Fibroblast of skin of back (primary cell): ENCODE measurements at places on chromosomes 7 and 10.

GRCh38 chr7:137691566-137691965 lies 155.2 kb downstream of the DGKI start:
- no peak for DNase-seq

DNA sequence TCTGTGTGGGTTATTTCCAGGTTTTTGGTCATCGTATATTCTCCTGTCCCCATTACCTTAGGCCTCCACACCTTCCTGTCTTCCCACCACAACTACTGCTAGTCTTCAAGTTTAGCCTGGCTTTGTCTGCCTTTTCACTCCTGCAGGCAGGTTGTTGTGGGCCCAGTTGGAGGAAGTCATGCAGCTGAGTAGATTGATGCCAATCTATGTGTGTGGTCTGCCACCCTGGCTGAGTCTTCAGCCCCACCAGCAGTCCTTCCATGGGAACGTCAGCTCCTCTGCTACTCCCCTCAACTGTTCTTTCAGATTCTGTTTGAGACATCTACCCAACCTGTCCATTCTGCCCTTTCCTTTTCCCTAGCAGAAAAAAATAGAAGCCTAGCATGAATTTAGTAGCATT lies 6.3 kb downstream of the RINT1 start:
- DNase-seq, result no peak

- DNase-seq, result peak; percentile 92
These were observed 213.9 kb downstream of the MAD1L1 start for GRCh38 chr7:2018569-2019460.

DNA sequence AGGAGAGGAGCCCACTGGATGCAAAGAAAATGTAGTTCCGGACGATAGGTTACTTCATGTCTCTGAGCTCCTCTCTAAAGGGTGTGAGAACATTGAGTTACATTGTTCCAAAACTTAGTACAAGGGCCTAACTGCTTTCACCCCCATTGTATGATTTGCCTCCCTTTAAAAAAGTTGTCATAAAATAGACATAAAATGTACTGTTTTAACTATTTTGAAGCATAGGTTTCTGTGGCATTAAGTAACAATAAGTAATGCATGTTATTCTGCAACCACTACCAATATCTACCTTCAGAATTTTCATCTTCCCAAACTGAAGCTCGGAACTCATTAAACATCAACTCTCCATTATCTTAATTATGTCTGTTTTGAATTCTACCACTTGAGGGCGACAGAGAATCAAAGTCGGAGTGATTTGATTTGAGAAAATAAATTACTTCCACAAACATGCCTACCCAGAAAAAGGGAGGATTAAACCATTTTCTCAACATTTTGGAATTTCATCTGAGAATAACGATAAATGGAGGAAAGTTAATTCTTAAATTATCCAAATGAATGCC lies 2.7 kb downstream of the IGFBP1 start:
- DNase-seq, result peak; percentile 55

- no peak for DNase-seq
These were observed 233.5 kb downstream of the CUX1 start for GRCh38 chr7:102050864-102051460.

GRCh38 chr10:125811251-125811650 lies 11.8 kb downstream of the UROS start:
- DNase-seq, result peak; percentile 29

GRCh38 chr10:44478040-44478439 lies 93.1 kb upstream of the CXCL12 start:
- DNase-seq, result peak; percentile 69

- DNase-seq, result no peak
These were observed 33.5 kb downstream of the EEPD1 start for GRCh38 chr7:36186359-36187121.

GRCh38 chr10:2342206-2342605 lies 604.9 kb upstream of the ADARB2 start:
- no peak for DNase-seq

DNA sequence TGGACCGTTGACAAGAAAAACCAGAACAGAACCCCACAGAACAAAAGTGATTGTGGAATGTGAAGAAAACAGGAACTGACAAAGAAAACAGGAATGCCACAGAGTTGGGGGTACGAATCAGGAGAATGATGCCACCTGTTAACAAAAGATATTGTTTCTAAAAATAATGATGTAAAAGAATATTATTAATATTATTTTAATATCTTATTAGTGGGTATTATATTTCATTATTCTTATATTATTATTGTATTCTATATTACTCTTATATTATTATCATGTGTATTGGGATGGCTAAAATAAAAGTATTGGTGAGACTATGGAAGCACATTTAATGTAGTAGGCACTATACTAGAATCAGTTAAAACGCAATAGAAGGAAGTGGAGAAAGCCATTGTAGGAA lies 659.0 kb upstream of the PCDH15 start:
- no peak for DNase-seq

DNA sequence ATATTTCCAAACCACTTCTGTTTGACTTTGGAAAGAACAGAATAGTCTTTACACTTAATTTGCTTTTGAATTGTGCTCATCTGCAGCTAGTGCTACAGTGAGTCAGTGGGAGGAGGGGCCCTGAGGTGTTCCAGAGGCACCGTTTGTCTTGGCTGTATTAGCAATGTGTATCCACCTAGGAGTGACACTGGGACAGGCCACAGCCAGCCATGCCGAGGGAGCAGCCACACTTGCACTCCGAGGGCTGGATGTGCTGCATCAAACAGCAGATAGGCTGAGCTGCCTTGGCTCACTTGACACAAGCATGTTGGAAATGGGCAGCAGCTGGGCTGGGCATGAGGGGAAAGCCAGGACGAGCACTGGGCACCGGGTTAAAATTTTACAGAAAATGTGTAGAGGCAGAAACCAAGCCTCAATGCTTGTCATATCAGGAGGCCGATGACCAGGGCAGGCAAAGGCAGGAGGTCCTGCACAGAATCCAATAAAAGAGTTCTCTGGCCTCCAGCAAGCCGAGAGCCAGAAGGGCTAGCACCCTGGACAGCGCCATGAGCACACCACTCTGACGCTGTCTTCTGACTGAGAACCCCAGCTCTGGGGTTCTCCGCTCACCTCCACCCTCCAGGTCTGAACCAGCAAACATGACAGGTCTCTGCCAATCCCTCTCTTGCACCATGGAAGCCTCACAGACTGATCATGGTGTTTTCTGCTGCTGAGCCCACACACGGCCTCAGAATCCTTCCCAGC lies 163.3 kb downstream of the GRID1 start:
- peak; percentile 20 for DNase-seq

GRCh38 chr7:135975166-135975565 lies 2.0 kb downstream of the MTPN start:
- no peak for DNase-seq

DNA sequence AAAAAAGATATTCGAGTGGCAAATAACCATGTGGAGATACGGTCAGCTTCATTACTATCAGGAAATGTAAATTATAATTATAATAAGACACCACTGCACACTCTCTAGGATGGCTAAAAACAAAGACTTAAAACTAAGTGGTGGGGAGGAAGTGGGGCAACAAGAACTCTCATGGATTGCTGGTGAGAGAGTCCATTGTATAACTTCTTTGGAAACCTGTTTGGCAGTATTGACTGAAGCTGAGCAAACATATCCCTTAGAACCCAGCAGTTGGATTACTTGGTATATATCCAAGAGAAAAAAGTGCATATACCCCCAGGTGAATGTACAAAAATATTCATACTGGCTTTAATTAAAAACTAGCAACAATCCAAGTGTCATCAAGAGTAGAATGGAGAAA lies 133.7 kb upstream of the CTBP2 start:
- DNase-seq, result no peak

DNA sequence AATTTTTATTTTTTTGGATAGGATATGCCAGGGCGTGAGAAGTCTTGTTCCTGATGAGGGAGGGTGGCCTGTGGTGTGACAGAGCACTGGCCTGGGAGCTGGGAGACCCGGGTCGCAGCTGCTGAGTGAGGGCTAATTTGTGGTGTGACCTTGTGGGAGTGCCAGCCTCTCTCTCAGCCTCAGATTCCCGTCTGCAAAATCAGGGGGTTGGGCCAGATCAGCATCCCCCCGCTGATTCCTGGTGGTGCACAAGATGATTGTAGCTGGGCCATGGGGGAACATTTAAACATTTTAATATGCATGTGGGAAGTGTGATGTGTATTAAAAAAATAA lies 14.9 kb downstream of the TSPAN15 start:
- DNase-seq, result no peak

GRCh38 chr10:2949221-2949947 lies 118.0 kb upstream of the PFKP start:
- DNase-seq, result no peak

GRCh38 chr7:4726566-4726965 lies 44.5 kb downstream of the FOXK1 start:
- no peak for DNase-seq
